Stomach (tissue), 19 donors: ENCODE measurements at places on chromosomes 13 and 19. TPM values are rescaled to one million over a fixed set of nuclear protein-coding genes. Genes with fewer than 3 reads are reported as not detected.

KIR2DL4 gene
- not detected for total RNA-seq

KRI1 gene
- 11.9 TPM for total RNA-seq

IGSF23 gene
- total RNA-seq = not detected

GRCh38 chr13:93889430-93889951 is 590.0 kb downstream of the DCT start:
- DNase-seq = no peak

GRCh38 chr19:20397292-20397691 is 168.3 kb downstream of the ZNF737 start:
- no peak for DNase-seq

- no peak for DNase-seq
These were observed 89.2 kb downstream of the KCNRG start for GRCh38 chr13:50104493-50104892.

GRCh38 chr19:47896773-47897172 is 10.7 kb upstream of the SULT2A1 start:
- no peak for DNase-seq

- no peak for DNase-seq
These were observed 33.9 kb downstream of the USP12 start for GRCh38 chr13:27137759-27138158.
